Common myeloid progenitor, CD34-positive (primary cell): ENCODE measurements at places on chromosomes 11 and 22.
A peak's percentile ranks its signal among the peaks of the same experiment; 100 is the strongest.

- no peak for DNase-seq
These were observed 394 bp downstream of the KIAA1671 start for GRCh38 chr22:24952837-24953383.

GRCh38 chr11:27596388-27596787, 89.8 kb upstream of the LIN7C start:
- no peak for DNase-seq

DNA sequence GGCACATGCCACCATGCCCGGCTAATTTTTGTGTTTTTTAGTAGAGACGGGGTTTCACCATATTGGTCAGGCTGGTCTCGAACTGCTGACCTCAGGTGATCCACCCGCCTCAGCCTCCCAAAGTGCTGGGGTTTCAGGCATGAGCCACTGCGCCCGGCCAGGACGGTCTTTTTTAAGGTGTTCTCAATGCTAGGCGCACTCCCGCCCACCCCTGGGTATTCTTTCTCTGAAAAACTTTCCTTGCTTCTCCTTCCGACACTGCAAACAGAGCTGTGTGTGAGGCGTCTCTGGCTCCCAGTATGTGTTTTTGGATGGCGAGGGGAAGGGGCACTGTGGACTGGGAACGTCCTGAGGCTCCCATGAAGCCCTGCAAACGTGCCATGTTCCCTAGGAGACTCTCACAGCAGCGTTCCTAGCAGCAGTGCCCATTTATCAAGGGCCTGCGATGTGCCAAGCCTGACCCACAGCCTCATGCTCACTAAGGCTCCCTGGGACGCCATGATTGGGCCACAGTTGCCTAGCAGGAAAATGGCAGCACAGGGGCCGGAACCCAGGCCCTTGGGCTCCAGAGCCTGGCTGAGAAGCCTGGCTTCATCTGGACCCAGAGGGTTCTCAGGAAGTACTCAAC, 2.4 kb upstream of the RASL10A start:
- no peak for DNase-seq

GRCh38 chr11:21948876-21949275, 244.0 kb upstream of the ANO5 start:
- DNase-seq, result no peak

DNA sequence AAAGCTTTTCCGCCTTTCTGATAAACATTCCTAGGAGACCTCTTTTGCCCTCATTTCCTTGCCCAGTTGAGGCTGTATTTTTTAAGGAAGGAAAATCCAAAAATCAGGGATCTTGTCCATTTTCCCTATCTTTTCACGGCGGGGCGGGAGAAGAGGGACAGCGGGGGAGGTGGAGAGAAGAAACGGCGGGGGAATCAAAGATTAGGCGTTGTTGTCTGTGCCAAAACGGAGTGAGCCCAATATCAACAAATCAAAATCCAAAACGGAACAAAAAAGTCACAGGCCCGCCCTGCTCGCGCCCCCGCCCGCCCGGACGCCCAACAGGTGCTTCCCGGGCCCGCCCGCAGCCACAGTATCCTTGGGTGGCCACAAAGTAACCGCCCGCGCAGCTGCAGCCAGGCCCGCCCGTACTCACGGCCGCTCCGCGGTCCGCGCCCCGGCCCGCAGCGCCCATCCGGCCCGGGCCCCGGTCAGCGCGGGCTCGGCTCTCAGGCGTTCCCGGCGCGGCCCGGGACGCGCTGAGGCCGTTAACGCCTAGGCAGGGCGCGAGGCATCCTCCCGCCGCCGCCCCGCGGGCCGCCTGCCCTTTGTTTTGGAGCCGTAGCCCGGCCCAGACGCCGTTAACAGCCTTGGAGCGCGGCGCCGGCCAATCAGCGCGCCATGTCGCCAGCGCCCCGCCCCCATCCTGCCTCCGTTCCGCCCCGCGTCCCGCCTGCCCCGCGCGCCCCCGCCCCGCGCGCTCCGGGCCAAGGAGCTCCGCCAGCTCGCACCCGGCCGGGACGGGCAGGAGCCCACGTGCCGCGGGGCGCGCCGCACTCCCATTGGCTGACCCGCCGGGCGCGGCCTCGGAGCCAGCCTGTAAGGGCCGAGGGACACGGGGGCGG, at the start of gene YPEL1:
TSS of gene YPEL1 (minus strand) at position 595 of the 884 bp plus-strand sequence. CDS start 25,050 bp downstream, outside the sequence.
- DNase-seq, result peak; percentile 98

DNA sequence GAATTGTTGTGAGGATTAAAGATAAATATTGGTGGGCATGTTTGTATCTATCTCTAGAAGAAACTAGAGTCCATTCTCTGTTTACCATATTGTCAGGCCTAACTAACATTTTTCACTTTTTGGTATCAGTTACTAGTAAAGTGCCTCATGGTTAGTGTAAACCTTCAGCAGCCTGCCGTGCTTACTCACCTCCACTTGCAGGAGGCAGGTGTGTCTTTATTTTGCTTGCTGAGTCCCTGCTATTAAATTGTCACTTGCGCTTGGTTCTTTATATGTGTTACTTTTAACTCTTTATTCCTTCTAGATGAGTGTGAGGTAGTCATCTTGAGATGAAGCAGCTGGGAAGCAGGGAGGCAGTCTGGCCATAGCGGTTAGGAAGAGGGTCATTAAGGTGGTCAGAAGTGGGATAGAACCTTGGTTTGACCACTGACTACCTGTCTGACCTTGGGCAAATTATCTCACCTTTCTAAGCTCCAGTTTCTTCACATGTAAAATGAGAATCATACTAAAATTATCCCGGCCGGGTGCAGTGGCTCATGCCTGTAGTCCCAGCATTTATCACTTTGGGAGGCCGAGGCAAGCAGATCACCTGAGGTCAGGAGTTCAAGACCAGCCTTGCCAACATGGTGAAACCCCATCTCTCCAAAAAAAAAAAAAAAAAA, 21.2 kb downstream of the PPP6R3 start:
- no peak for DNase-seq

- DNase-seq, result peak; percentile 18
These were observed 10.7 kb downstream of the TAB1 start for GRCh38 chr22:39410264-39410663.

- no peak for DNase-seq
These were observed 27.7 kb downstream of the SUSD2 start for GRCh38 chr22:24209016-24209415.

DNA sequence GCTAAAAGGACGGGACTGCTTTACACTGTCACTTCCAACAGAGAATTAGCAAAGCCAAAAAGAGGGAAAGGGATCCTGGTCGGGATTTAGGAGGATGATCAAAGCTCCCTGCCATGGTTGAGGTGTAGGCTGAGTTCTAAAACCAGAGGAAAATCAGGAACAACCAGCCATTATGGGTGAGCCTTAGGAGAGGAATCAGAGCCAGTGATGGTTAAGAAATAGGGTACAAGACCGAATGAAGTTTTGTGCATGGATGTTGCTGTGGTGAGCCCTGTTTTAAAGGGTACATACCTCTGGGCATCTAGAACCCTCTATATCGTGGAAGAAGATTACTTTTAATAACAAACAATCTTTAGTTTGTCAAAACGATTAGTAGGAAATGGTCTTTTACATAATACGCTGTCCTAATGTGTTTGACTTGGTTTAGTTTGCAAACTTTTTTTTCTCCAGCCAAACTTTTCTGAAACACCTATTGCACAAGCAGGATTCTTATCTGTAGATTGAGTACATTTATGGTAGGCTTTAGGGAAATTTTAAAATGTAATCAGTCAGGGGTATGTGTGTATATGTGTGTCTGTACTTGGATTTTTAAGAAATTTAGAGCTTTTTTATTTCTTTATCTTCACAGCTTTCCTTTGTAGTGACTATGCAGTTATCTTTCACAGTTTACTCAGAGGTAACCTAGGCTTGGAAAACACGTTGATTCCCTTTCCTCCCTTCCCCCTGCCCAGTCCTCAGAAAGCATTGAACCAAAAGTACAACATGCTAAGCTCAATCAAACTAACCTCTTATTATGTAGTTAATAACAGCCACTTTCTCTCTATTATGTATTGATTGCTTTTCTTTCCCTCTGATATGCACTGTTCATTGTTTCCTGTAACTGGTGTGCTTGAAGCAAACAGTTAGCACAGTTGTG, 26.8 kb downstream of the TRIM44 start:
- no peak for DNase-seq

GRCh38 chr11:132784441-132784840, 747.9 kb downstream of the OPCML start:
- no peak for DNase-seq

DNA sequence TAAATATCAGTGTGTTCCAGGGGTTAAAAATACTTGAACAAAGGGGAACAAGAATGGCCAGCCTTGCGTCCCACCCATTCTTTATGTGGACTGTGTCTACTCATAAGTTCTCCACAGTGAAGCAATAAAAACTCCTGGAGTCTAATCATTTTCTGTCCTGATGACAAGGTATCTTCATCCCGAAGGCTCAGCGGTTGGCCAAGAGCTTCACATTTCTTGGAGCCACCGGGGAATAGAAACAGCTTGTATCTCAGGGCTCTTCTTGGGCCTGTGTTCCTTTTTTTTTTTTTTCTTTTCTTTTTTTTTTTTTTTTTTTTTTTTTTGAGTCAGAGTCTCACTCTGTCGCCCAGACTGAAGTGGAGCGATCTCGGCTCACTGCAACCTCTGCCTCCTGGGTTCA, 36.8 kb upstream of the ADORA2A start:
- no peak for DNase-seq

- DNase-seq, result peak; percentile 28
These were observed 3.1 kb downstream of the ACY3 start for GRCh38 chr11:67647471-67647870.

DNA sequence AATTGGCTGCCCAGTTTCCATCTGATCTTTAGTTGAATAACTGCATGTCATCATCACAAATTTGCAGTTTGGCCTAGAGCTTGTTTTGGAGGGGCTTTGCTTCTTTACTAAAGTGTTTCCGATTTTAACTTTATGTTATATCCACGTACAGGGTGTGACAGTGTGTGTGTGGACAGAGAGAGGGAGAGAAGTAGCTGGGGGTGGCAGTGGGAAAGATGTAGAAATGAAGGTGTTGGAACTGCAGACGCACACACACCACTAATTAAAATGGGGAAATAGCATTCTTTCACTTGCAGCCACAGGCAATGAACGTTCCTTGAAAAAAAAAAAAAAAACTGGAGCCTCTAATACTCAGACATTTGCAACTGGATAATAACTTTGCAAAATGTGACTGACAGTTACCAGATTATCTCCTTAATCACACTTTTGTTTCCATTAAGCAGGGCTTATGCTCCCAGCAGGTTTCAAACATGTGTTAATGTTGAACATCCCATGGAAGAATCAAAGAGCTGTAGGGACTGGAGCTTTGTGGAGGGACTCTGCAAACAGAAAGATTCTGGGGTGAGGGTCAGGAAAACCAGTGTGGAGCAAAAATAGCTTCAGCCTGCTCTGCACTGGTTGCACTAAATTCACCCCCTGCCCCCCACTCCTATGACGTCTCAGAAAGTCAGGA, 238.1 kb upstream of the TENM4 start:
- no peak for DNase-seq

DNA sequence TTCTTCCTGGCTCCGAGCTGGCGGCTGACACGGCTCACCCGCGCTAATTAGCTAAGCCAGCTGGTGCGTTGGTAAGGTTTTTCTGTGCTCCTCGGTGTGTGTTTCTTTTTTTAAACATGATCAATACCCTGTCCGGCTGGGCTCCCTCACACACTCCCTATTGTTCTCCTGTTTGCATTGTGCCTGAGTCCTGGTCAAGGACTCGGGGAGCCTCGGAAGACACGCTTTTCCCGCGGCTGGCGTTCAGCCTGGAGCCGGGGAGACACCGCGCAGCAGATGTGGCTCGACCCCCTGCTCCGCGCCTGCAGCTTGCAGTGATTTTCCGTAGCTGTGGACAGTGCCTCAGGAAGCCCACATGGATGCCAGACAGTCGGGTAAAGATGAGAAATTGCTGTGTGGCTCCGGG, 454.9 kb upstream of the CADM1 start:
- no peak for DNase-seq

- peak; percentile 79 for DNase-seq
These were observed 33.8 kb downstream of the ZNF202 start for GRCh38 chr11:123707606-123708205.

DNA sequence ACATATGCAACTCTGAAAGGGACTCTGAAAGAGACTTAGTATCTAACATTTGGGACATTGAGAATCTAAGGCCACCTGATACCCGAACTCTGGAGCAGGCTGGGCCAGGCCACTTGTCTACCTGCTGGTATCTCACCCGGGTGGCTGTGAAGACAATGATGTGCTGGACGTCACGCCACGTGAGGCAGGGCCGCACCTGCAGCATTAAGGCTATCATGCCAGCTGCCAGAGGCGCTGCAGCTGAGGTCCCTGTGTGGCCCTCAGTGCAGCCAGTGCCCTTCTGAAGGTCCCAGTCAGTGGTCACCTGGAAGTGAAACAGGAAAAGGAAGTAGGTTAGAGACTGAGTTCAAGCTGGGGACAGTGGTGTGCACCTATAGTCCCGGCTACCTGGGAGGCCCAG, 12.4 kb downstream of the PCSK7 start:
- no peak for DNase-seq

- DNase-seq, result no peak
These were observed 245.6 kb upstream of the ZC3H12C start for GRCh38 chr11:109847621-109848020.

- no peak for DNase-seq
These were observed 48.2 kb downstream of the NF2 start for GRCh38 chr22:29651652-29652051.

- no peak for DNase-seq
These were observed 230.7 kb downstream of the JRKL start for GRCh38 chr11:96620464-96621044.

DNA sequence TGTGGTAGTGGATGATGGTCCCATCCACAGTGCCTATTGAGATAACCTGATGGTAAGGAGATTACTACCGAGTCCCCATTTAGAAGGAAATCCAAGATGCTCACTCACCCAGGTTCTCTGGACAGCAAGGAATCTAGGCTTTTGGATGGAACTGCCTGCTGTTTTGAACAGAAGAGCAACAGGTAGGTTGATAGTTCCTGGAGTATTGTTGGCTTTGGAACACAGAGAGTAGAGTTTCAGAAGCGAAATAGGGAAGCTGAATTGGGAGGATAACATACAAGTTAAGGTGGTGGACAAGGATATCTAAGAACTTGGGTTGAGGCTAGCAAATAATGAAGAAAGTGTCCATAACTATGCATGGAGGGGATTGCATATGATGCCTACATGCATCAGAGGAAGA, 27.6 kb downstream of the SLC22A6 start:
- no peak for DNase-seq

DNA sequence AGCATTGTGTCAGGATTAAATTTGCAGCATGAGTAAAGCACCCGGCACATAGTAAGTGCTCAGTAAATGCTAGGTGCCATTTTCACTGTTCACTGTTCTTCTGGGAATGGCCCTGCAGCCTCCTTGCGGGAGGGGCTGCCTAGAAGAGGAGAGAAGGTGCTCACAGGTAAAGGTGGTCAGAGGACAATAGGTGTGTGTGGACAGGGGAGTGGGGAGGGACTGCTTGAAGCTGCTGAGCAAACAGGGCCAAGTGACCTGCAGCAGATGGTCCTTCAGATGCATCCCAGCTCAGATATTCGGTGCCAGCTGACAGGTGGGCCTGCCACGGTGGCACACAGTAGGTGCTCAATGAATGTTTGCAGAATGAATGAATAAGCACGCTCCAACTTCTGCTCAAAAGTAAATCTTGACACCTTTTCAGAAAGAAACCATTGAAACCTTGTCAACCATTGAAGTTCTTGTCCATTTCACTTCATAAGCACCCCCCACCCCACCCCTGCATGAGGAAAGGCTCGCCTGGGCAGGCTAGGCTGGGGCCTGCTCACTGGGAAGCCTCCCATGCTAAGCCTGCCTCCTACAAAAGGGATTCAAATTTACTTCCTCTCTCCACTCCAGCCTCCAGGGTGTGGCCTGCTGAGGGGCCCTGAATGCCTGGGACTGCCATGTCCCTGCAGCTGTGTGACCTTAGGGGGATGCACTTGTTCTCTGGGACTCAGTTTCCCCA, 1.6 kb downstream of the KIAA0930 start:
- no peak for DNase-seq

- DNase-seq, result no peak
These were observed 461.3 kb downstream of the DLG2 start for GRCh38 chr11:85165819-85166218.
